Left lung (tissue), 14 donors: ENCODE measurements at places on chromosomes 4 and X. TPM values are rescaled to one million over a fixed set of nuclear protein-coding genes. Genes with fewer than 3 reads are reported as not detected.

NHS gene
- total RNA-seq, result 1.4 TPM

FAM53A gene
- 1.8 TPM for total RNA-seq

MXRA5 gene
- total RNA-seq, result 15.5 TPM

ZMAT1 gene
- total RNA-seq, result 3.3 TPM

VCX gene
- total RNA-seq, result not detected

AKAP4 gene
- total RNA-seq, result not detected

KDR gene
- total RNA-seq, result 34.9 TPM

ERCC6L gene
- 1.5 TPM for total RNA-seq

FIP1L1 gene
- 39.6 TPM for total RNA-seq

DNA sequence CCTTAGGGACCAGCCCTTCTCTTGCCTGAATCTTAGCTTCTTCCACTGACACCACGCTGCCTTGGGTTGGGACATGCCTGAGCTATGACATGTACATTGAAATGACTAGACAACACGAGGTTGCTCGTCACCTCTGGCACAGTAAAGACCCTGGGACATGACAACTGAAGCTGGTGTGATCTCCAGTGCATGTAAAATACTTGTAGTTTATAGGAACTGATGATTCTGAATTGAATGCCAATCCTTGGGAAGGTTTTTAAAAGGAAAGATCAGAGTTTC lies 100.7 kb upstream of the PGRMC2 start:
- no peak overlapping the region for H3K27ac ChIP-seq
- H3K4me1 ChIP-seq, result peaks cover 7% of the 10 kb centered on the region
- H3K36me3 ChIP-seq, result no peaks in the 10 kb centered on the region
- no peaks in the 10 kb centered on the region for H3K27me3 ChIP-seq
- DNase-seq, result no peak
- no peak overlapping the region for H3K4me3 ChIP-seq

GRCh38 chrX:40831750-40832149 lies 96.4 kb upstream of the MED14 start:
- H3K27ac ChIP-seq, result no peak overlapping the region
- H3K4me3 ChIP-seq, result no peak overlapping the region
- no peak for DNase-seq
- no peaks in the 10 kb centered on the region for H3K4me1 ChIP-seq
- no peaks in the 10 kb centered on the region for H3K27me3 ChIP-seq

GRCh38 chrX:31572360-31572759 lies 500.5 kb upstream of the FTHL17 start:
- H3K27me3 ChIP-seq, result no peaks in the 10 kb centered on the region
- no peak for DNase-seq
- H3K36me3 ChIP-seq, result no peaks in the 10 kb centered on the region
- no peaks in the 10 kb centered on the region for H3K4me1 ChIP-seq

DNA sequence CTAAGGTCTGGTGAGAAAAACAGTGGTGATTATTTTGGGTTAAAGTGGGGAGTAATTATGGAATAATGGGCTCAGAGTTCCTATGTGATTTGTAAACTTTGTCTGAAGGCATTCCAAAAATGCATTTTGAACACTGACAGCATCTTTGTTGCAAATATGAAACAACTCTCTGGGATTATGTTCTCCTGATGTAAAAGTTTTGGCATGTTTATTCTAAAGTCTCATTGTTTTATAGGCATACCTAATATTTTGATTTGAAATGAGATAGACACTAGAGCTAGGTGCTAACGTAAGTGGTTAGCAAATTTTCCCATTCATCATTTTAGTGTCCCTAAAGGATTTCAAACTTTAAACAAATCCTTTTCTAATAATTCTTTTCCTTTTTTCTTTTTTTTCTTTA lies 140.9 kb upstream of the ANXA3 start:
- H3K36me3 ChIP-seq, result no peaks in the 10 kb centered on the region
- no peak overlapping the region for H3K27ac ChIP-seq
- no peaks in the 10 kb centered on the region for H3K4me1 ChIP-seq
- H3K4me3 ChIP-seq, result no peak overlapping the region

- no peaks in the 10 kb centered on the region for H3K27me3 ChIP-seq
- peaks cover 13% of the 10 kb centered on the region for H3K4me1 ChIP-seq
- peak overlapping the region; percentile 73 for H3K27ac ChIP-seq
- H3K4me3 ChIP-seq, result no peak overlapping the region
These were observed 14.0 kb downstream of the SORCS2 start for GRCh38 chr4:7206385-7206784.

- DNase-seq, result no peak
- H3K36me3 ChIP-seq, result no peaks in the 10 kb centered on the region
- H3K27ac ChIP-seq, result no peak overlapping the region
- H3K4me1 ChIP-seq, result no peaks in the 10 kb centered on the region
These were observed 10.7 kb downstream of the TMPRSS11D start for GRCh38 chr4:67873116-67873515.

DNA sequence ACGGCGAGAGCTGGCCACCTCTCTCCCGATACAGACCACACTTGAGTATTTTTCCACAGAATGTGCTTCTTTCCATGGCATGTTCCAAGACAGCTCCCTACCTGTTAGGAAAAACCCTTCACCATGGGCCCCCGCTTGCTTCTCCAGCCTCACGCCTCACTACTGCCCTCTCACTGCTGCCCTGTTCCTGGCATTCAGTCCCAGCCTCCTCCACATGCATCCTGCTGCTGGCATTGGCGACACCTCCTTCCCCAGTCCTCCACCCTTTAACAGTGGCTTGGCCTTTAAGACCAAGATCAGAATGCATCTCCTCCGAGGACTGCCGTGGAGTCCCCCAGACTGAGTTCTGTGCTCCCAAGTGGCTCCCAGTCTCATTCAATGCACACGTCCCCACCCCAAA lies 10.7 kb downstream of the PNMA6F start:
- no peaks in the 10 kb centered on the region for H3K4me1 ChIP-seq
- H3K4me3 ChIP-seq, result no peak overlapping the region
- no peak overlapping the region for H3K27ac ChIP-seq
- H3K36me3 ChIP-seq, result no peaks in the 10 kb centered on the region
- no peaks in the 10 kb centered on the region for H3K27me3 ChIP-seq

DNA sequence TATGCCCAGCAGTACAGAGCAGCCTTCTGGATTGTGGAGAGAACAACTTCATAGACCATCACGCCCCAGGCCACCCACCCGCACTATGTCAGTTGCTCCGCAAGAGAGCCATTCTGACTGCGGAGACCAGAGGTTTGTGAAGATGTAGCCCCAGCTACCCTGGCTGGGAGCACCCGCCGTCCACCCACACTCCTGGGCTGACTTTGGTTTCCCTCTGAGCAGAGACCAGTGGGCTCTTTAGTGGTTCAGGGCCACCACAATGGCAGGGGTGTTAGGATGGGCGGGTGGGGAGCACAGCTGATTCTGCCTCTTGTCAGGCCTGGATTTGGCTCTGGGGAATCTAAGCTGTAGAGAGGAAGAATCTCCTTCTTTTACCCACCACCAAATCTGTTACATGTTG lies 313.4 kb downstream of the LDB2 start:
- no peaks in the 10 kb centered on the region for H3K4me1 ChIP-seq
- H3K4me3 ChIP-seq, result no peak overlapping the region
- no peaks in the 10 kb centered on the region for H3K36me3 ChIP-seq
- no peak for DNase-seq
- H3K27me3 ChIP-seq, result no peaks in the 10 kb centered on the region

DNA sequence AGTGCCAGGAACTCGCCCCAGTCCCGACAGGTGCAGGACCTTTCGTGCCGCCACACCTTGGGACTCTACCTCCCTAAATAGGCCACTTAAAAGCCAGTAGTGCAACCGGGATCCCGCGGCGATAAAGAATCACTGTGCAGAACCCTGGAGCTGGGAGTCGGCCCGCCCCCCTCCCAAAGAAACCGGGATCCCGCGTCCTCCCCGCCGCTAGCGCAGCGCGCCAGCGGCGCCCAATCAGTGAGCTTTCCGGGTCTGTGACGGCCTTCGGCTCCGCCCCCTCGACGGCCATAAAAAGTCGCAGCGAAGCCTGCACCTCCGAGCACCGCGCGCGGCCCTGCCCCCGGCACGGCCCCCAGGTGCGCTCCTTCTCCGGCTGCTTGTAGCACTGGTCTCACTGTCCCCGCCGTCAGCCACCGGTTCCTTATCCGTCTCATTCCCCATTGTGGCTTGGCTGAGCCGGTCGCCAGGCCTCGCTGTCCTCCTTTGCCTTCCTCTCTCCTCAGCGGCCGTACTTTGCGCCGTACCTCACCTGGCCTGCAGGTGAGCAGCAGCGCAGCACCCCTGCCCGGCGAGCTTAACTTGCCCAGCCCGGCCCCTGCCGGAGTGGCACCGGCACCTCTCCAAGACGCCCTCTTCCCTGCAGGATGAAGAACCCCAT lies at the start of gene LRAT:
LRAT (plus strand) TSS at position 318 of the 658 bp plus-strand sequence; CDS start at position 645, 327 bp downstream.
- peaks cover 14% of the 10 kb centered on the region for H3K4me1 ChIP-seq
- peak; percentile 87 for DNase-seq
- H3K4me3 ChIP-seq, result peak within 1 kb of the TSS; percentile 37

DNA sequence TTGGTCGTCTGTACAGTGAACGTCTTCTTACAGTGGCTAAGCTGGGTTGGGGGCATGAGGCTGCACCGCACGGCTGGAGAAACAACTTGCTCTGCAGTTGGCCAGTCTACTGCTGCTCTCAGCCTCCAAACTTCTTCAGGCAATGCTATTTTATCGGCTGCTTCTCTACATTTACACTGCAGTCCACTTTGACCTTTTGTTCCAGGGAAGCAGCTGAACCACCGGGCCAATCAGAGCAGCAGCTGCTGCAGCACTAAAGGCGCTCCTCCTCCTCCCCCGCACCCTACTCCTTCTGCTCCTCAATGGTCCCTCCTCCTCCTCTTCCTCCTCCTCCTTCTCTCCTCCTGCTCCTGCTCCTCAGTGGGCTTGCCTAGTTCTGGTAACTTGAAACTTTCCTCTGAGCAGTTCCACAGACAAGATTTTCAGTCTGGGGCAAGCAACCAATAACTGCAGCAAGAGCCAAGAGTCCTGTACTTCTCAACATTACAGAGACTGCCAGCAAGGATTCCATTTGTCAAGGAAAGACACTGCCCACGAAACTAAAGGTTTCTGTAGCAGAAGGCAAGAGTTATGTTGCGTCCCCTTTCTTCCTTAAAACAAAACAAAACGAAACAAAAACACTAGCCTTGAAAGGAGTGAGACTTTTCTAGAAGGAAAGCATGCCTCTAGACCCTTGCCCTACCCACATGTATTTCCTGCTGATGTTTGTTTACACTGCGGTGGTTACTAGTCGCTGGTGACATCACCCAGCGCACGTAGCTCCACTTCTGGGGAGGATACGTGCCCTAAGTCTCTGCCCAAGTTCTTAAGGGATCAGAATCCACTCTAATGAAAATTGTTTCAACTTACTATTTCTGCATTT lies 125.7 kb upstream of the NAP1L5 start:
- H3K27ac ChIP-seq, result peak overlapping the region; percentile 95
- no peaks in the 10 kb centered on the region for H3K36me3 ChIP-seq
- peaks cover 51% of the 10 kb centered on the region for H3K4me1 ChIP-seq
- no peaks in the 10 kb centered on the region for H3K27me3 ChIP-seq
- peak overlapping the region; percentile 39 for H3K4me3 ChIP-seq

DNA sequence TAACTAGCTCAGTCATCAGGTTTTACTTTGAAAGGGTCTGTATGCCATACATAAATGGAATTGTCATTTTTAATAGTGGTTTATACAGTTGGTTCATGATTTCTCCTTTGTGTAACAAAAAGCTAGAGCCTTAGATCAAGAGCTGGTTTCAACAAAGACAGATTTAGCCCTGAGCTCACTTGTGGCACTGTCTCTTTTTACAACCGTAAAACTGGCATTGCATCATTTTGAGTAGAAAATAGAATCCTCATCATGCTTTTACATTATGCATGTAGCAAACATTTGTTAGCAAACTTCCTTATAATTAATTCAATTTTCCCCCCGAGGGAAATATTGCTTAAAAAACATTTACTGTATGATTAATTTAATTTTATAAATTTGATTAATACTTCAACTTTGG lies 1871.5 kb downstream of the ARAP2 start:
- no peaks in the 10 kb centered on the region for H3K27me3 ChIP-seq
- no peak for DNase-seq
- no peak overlapping the region for H3K27ac ChIP-seq
- no peak overlapping the region for H3K4me3 ChIP-seq
- no peaks in the 10 kb centered on the region for H3K4me1 ChIP-seq
